ENCODE measurements at places on chromosomes 1 and 21.

DNA sequence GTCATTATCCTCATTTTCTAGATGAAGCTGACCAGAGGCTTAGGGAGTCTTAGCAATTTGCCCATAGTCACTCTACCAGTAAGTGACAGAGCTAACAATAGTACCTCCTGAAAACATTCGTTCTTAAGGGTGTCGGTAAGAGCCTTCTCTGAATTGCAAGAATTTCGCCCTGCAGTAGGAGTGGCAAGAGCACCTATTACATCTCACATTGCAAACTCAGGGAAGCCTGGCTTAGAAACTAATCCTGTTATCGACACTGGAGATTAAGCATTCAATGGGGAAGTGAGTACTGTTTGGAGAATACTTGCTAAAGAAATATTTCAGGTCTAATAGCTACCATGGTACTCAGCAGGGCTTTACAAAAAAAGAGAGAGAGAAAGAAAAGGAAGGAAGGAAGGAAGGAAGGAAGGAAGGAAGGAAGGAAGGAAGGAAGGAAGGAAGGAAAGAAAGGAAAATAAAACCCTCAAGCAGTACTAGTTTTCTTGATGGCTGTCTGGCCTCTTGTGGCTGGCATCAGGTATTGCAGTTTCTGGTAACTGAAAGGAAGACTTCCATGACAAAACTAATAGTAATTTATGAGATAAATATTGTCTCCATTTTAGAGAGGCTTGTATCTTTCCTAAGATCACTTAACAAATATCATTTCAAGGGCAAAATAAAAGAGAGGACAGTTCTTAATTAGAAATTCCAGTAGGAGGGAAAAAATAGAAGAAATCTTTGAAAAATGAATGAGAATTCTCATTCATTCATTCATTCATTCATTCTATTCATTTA is 10.4 kb downstream of the C1orf226 start:
- peak; percentile 42 for DNase-seq

DNA sequence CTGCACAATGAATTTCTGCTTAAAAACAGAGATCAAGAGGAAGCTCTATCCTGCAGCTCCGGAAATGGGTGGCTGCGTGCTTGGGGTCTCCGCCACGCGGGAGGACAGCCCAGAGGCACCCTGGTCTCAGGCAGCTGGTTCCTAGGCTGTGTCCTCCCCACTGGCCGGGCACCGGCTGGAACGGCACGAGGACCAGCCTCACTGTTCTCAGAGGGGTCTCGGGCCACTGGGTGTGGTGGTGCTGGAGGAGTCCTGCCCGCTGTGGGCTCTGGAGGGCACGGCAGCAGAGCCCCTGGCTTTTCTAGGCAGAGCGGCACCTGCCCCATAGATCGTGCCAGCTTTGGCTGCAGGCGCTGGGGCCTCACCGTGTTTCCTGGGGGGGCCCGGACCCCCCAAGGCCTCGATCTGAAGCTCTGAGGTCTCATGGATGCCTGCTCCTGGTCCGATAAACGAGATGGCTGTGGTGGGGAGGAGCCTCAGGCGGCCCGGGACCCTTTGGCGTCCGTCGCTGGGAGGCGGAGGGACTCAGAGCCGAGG is 8.2 kb upstream of the RNF223 start:
- peak; percentile 16 for DNase-seq

GRCh38 chr1:202835548-202836072 is 24.9 kb downstream of the PCAT6 start:
- DNase-seq, result no peak

- DNase-seq, result no peak
Measured at GRCh38 chr1:234125283-234125682, 220.8 kb downstream of the SLC35F3 start.

DNA sequence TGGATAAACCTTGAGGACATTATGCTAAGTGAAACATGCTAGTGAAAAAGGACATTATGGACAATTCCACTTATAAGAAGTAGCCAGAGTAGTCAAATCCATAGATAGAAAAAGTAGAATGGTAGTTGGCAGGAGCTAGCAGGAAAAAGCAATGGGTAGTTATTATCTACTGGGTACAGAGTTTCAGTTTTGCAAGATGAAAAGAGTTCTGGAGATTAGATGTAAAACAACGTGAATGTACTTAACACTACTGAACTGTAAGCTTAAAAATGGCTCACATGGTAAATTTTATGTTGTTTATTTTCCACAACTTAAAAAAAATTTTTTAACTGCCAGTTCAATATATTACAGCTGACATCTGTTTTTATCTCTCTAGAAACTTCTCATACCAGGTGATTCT is 19.4 kb downstream of the JAK1 start:
- no peak for DNase-seq

DNA sequence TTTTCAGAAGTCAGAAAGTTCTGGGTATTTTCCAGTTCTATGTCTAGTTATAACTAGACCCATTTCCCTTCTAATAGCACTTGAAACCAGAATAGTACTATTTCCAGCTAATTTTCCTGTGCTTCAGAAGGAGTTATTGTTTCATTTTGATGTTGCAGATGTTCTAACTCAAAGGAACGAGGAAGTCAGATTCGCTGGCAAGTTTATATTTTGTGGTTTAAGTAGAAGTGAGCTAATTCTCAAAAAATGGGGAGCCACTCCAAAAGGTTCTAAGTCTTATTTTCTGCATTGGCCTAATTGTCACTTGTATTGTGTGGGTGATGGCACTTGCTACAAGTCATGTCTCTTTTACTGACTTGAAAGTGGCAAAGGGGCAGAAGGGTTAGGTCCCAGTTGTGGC is 18.1 kb downstream of the CCDC185 start:
- DNase-seq, result no peak

GRCh38 chr1:55054396-55054795 is 15.0 kb downstream of the PCSK9 start:
- DNase-seq, result no peak

DNA sequence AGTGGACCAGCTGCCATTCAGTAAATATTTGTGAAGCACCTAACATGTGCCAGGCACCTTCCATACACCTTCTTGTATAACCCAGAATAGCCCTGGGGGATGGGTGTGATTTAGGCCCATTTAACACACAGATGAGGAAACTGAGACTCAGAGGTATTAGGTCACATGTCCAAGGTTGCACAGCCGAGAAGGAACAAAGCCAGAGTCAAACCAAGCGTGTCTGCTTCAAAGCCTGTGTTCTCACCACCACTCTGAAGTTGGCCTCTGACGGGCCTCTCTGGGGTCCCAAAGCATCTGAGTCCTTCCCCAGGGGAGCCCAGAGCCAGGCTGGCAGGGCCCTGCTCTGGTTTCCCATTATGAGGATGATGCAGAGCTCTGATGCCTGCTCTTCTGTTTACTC is 65.1 kb downstream of the LACTBL1 start:
- no peak for DNase-seq

DNA sequence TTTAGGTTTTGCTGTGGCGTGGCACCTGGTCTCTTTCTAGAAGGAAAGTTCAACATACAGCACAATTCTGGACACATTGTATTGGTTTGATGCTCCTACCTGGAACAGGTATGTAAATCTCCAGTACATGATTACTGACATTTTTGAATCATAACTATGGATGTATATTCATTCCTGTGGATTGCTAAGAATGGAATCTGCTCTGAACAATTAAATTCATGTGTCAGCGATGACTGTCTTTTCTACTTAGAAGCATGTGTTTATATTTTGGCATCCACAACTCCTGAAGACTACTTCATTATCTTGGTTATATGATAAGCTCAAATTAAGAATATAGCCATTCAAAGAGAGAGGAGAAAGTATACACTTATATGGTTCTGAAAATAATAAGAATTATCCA is 291.8 kb downstream of the CHRM3 start:
- no peak for DNase-seq

DNA sequence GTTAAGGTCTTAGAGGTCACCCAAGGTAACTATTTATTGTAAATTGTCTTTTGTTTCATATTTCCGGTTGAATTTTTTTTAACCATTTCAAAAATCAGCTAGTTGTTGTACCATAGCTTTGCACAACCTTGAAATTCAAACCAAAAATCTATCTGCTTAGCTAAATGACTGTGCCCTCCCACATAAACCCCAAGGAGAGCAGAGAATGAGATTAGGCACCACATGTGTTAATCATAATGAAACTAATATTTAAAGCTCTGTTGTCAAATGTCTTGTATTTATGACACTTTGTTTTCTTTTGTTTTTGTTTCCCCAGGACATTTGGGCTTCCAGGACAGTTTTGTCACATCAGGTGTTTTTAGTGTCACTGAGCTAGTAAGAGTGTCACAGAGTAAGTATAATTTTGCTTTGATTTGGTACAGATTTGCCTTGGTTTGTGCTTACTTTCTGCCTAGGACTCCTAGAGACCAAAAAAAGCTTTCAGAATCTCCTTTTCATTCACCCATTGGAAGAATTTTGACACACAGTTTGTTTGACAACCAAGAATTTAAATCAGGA is 249.9 kb downstream of the NFIA start:
- DNase-seq, result no peak

- DNase-seq, result no peak
Measured at GRCh38 chr1:167612587-167613385, 17.2 kb upstream of the RCSD1 start.

DNA sequence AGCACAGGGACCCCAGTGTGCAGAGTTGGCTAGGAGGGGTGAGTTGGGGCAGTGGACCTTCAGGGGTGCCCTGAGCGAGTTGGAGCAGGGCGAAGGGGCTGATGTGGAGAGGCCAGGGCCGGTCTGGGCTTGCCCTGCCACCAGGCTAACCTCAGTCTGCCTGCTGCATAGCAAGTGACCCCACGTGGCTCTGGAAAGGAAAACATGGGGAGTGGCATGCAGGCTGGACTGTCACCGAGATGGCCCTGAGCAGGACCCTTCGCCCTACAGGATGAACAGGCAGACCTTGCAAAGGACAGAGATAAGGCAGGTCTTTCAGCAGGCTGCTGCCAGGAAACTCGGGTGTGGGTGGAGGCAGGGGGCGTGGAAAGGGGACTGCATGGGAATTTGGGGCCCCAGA is 51.5 kb downstream of the FOXO6 start:
- DNase-seq, result no peak

GRCh38 chr1:166902279-166902678 is 26.2 kb upstream of the TADA1 start:
- no peak for DNase-seq

- DNase-seq, result no peak
Measured at GRCh38 chr1:174007851-174008250, 14.3 kb downstream of the RC3H1 start.

GRCh38 chr1:2224170-2224584 is 3.9 kb upstream of the SKI start:
- no peak for DNase-seq

DNA sequence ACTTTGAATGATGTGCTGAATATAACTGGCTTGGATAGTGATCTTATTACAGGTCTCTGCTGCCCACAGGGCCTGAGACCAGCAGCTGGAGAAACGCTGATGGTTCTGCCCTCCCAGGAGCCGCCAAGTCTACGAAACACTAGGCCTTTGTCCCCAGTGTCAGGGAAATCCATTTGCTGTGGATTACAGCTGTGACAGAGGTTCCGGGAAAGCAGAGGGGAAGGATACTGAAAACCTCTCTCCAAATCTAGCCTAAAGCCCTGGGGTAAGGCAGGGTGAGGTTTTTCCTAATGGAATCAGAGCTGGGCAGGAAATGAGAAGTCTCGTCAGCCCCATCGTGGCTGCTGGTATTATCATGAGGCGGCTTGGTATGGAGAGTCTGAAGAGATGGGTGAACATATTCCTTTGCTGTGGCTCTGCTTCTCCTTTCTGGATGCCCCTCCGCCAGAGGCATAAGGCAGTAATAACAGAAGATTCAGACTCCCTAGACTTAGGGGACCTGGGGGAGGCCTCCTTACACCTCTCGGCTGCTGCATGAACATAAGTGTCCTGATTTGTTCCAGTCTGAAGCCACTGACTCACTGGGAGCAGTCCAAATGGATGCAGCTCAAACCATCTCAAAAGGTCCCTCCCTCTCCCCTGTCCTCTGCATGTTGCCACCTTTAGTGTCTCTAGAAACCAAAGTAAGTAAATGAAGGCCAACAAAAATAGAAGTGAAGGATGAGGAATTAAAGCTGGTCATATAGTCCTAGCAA is 48.1 kb downstream of the PHC2 start:
- peak; percentile 82 for DNase-seq

- DNase-seq, result no peak
Measured at GRCh38 chr1:82593561-82593960, 792.8 kb downstream of the ADGRL2 start.

DNA sequence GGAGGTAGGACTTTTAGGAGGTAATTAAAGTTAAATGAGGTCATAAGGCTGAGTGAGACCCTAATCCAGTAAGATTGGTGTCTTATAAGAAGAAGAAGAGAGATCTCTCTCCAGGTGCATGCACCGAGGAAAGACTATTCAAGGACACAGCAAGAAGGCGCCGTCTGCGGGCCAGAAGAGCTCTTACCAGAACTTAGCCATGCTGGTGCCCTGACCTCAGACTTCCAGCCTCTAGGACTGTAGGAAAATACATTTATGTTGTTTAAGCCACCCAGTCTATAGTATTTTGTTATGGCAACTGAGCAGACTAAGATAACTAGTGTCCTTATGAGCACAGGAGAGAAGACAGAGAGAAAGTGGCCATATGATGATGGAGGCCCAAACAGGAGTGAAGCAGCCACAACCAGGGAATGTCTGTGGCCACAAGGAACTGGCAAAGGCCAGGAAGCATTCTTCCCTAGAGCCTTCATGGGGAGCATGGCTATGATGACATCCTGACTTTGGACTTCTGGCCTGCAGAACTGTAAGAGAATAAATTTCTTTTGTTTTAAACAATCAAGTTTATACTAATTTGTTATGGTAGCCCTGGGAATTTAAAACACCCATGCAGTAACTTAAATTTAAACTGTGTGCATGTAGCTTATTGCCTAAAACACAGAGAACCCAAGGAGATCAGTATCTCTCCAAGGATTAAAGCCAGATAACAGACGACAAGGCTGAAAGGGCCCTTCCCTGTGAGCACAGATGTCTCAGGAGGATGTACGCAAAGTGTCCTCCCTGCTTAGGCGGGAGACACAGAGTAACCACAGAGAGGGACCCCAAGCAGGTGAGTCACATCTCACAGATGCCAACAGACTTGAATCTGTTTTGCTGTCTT is 9.9 kb upstream of the CD58 start:
- DNase-seq, result no peak

- no peak for DNase-seq
Measured at GRCh38 chr1:57788313-57788712, 364.5 kb upstream of the DAB1 start.

DNA sequence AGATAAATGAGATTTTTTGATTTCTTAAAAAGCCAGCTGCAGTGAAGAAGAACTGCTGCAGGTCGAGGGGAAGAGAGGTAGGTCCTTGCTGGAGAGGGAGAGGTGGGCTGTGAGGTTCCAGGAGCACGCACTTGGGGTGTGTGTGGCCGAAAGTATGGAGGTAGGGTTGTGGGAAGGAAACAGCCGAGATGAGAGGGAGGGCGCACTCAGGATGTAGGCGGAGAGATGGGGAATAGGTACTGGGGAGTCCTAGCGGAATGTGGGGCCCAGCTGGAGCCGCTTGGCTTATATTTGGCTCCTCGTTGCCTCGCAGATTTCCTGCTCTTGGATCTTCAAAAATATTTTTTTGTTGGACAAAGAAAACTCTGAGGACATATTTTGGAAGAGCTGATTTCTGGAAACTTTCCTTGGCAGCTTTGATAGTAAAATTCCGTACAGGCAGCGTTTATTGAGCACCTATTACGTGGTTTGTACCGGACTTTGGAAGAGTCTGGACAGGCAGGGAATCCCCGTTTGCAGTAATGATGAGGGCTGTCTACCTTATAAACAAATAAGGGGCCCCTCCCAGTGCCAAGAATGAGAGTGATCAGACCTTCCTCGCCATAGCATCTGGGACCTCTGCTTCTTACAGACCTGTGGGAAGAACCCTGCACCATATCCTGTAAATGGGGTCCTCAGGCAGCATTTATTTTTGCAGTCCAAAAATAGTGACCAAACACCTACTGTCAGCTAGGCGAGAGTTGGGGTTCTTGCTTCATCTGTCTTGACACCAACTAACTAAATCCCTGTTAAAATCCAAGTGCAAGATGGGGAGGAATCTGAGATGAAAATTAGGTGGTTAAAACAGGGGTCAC is 1.5 kb downstream of the LRRC8D start:
- no peak for DNase-seq

Measured in right hindlimb (tissue), 1 donor.